ENCODE measurements at places on chromosomes 1 and 21.

- DNase-seq = no peak
Observed at GRCh38 chr1:32496127-32496526, 31.3 kb downstream of the ZBTB8B start.

GRCh38 chr1:57788313-57788712 lies 364.5 kb upstream of the DAB1 start:
- DNase-seq = no peak

DNA sequence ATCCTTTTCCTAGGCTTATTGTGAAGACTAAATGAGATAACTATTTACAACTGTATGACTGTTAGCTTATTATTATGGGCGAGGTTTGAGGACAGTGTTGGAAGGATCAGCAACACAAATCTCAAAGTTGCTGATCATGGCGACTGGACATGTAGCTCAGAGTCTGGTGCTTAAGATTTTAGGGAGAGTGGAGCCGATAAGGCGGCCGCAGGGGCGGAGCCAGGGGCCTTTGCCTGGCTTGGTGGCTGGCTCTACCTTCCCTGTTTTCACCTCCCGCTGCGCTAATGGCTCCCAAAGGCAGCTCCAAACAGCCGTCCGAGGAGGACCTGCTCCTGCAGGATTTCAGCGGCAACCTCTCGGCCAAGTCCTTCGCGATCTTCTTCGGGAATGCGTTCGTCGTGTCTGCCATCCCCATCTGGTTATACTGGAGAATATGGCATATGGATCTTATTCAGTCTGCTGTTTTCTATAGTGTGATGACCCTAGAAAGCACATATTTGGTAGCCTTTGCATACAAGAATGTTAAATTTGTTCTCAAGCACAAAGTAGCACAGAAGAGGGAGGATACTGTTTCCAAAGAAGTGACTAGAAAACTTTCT lies 45.5 kb downstream of the GIPC2 start:
- no peak for DNase-seq

DNA sequence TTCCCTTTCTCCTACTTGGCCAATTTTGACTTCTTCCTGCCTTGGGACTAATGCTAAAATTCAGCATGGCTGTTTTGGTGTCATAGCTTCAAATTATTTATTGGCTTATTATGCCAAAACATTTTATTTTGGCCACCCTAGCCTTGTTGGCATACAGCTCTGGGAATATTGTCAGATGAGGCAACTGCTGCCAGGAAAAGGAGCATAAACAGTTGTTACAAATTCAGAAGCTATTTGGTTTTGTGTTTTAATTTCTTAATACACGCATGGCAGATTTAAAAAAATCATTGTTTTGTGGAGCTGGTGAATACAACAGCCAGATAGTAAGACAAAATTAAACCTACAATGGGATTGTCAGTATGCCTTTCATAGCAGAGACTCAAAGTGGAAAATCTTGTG lies 66.8 kb upstream of the BCL10 start:
- DNase-seq = no peak

- DNase-seq = no peak
Observed at GRCh38 chr1:228862542-228863505, 127.5 kb downstream of the RHOU start.

DNA sequence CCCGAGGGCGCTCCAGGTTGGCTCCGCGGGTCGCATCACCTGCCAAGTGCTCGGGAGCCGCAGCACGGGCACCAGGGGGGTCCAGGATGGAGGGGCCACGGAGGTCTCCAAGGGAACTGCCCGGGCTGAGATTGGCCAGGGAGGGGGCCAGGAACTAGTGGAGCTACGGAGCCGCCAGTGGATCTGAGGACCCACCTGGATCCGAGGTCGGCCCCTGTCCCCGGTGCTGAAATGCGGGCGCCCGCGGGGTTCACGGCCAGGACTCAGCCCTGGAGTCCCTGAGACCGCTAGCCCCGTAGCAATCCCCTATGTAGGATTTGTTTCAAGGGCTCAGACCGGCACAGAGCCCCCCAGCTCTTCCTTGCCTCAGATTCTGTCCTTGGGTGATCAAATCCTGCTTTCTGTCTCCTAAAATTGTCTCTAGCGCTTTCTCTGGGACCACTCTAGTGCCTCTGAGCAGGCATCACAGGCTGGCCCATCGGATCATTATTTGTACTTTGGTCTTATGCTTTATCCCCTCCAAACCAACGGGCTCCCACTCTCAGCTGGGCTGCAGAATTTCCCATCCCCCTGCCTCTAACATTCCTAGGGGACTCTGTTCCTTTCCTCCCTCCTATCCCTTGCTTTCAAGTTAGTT lies 27.3 kb downstream of the KIAA2013 start:
- no peak for DNase-seq

DNA sequence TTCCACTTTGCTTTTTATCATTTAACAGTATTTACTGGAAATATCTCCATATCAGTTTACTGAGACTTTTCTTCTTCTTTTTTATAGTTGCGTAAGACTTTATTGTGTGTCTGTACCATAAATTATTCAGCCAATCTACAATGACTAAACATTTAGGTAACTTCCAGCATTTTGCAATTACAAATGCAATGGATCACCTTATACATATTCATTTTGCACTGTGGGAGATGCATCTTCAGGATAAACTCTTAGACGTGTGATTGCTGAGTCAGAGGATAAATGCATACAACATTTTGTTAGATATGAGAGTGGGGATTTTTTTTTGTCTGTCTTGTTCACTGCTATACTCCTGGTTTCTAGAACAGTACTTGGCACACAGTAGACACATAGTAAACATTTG lies 95.7 kb upstream of the GCLM start:
- DNase-seq = no peak

DNA sequence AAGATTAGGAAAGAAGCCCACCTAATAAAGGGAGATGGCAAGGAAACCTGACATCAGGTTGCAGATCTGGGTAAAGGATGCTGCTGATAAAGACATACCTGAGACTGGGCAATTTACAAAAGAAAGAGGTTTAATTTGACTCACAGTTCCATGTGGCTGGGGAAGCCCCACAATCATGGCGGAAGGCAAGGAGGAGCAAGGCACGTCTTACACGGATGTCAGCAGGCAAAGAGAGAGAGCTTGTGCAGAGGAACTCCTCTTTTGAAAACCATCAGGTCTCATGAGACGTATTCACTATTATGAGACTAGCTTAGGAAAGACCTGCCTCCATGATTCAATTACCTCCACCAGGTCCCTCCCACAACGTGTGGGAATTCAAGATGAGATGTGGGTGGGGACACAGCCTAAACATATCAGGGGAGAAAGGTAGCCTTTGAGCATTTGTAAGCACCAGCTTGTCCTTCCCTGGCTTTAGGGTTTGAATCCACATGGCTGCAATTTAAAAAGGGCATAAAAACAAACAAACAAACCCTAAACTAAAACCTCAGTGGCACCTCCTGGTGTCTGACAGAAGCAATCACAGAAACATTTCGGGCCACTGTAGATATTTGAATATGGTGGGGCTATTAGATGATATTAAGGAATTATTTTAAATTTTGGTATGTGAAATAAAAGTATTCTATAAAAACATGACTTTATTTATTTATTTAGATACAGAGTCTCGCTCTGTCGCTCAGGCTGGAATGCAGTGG lies 33.1 kb downstream of the SLC2A7 start:
- DNase-seq = no peak

- no peak for DNase-seq
Observed at GRCh38 chr1:17539118-17539476, 401 bp upstream of the ARHGEF10L start.

DNA sequence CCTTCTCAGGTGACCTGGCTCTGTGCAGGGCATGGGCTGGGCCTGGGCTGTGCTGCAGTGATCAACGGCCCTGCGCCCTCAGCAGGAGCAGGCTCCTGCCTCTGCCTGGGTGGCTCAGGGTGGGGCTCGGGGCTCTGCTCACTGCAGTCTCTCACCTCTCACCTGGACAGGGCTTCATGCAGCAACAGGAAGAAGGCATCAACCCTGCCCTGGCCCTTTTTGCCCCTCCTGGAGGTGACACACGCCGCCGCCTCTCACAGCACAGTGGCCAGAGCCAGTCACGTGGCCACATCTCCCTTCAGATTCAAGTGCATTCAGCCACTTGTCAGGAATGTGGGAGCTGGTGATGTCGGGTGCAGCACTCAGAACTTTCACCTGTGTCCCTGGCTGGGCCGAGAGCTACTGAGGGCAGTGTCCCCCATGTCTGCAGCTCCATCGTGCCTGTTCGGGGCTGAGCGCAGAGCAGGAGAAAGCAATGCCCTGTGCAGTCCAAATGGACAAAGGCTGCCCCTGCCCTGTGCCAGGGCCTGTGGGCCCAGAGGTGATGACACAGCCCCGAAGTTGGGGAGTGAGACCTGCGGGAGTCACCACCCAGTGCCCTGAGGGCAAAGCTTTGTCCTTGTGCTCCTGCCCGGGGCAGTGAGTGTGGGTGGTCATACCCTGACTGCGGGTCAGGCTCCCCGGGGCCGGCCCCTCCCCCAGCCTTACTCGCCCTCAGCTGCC lies 314.0 kb downstream of the PTPRU start:
- DNase-seq = peak; percentile 44

GRCh38 chr1:25907601-25908000 lies 1.4 kb upstream of the STMN1 start:
- no peak for DNase-seq

GRCh38 chr1:94205639-94206038 lies 31.7 kb downstream of the ARHGAP29 start:
- DNase-seq = no peak

DNA sequence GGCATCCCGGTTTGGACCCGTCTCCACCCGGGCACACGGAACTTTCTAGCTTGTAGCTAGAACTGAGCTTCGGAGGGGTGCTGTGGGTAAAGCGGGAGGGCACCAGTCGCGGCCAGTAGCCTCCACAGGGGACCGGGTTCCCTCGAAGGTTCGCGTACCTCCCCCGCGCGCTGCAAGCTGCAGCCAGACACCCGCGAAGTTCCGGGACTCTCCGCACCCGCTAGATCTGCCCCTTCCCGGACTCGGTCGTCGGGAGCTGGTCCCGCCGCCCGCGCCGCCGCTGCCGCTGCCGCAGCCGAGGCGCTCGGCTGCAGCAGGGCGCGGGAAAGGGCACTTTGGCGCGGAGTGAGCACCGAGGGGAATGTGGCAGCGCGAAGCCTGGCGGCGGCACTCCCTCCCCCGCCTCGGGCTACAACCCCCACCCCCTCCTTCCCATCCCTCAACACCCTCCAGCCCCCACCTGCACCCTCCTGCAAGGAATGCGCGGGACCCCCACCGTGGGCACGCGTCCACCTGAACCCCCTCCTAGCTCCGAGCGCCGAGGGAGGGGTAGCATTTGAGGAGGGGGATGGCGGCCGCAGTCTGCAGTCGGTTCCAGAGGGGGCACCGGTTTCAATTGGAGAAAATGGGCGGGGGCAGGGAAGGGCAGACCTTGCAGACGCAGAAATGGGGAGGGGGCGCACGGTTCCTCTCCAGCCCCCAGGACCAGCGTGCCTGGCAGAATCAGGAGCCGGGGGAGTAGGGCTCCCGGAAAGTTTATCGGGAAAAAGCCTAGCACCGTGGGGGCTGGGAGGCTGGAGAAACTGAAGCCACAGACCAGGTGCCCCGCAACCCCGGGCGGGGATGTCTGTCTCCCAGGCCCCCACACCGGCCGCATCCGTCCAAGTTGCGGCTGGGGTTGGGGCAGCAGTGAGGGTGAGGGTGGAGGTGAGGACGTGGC lies 968 bp downstream of the CSMD2 start:
- DNase-seq = no peak

Measured in activated effector memory CD4-positive, alpha-beta T cell treated with anti-CD3 and anti-CD28 coated beads, Interleukin-2, amount 50 U/mL, for 16 hours (primary cell).